ENCODE measurements at places on chromosomes 2 and 18.
A peak's percentile ranks its signal among the peaks of the same experiment; 100 is the strongest.

DNA sequence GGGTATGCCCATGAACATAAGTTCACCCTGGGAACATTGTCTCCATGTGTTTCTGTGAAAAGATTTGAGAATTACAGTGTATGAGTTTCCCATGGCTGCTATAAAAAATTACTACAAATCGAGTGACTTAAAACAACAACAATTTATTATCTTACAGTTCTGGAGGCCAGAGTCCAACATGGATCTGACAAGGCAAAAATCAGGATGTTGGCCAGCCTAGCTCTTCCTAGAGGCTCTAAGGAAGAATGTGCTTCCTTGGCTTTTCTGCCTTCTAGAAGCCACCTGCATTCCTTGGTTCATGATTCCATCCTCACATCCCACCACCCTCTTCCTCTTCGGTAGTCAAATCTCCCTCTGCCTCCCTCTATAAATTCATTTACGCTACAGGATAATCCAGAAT, 38.6 kb downstream of the FAM124B start:
- no peak for DNase-seq

DNA sequence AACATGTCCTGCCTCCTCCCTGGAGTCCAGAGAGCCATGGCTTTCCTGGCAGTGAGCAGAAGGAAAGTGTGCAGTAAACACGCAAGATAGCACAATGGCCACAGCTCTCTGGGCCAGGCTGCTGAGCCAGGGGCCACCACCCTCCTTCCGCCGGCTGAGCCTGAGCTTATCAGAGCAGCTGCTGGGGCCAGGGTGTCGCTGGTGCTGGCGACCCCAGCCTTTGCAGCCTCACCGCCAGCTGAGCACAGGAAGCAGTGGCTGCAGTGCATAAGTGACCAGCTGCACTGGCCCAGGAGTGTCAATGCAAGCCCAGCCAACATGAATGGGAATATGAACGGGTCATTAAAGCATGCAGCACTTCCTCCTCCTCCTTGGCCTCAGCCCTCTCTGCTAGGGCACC, 172.0 kb downstream of the ZFP36L2 start:
- no peak for DNase-seq

GRCh38 chr2:39218391-39218790, 25.4 kb downstream of the CDKL4 start:
- DNase-seq = no peak

DNA sequence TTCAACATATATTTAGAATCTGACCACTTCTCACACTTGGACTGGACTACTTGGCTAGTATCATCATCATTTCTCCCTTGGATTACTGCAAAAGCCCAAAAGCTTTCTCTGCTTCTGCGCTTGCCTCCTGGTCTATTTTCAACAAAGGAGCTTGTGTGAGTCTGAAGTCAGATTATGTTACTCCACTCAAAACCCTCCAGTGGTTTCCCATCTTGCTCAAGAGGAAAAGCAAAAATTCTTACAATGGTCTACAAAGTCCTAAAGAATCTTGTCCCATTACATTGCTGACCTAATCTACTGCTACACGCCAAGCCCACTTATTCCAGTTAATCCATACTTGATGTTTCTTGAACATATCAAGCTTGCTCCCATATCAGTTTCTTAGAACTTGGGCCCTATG, 9.6 kb downstream of the PREPL start:
- DNase-seq = peak; percentile 68

DNA sequence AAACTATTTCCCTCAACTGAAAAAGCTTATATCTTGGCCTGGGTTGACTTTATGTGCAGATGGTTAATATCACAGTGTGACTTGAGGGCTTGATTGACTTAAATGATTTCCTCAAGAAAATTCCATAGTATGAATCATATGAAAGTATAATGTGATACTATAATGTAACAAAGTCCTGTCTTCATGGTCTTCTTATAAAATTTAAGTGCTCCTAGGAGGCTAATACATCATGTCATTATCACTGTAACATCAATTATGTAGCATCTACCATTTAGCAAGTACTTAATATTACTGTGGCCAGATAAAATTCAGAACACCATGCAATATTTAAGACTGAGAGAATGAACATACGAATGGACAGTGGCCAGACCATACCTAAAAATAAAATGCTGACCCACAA, 276.1 kb downstream of the RIT2 start:
- no peak for DNase-seq

GRCh38 chr2:197453914-197454398, 604 bp downstream of the COQ10B start:
- DNase-seq = no peak

- no peak for DNase-seq
Observed at GRCh38 chr2:214503568-214503967, 92.7 kb downstream of the VWC2L start.

DNA sequence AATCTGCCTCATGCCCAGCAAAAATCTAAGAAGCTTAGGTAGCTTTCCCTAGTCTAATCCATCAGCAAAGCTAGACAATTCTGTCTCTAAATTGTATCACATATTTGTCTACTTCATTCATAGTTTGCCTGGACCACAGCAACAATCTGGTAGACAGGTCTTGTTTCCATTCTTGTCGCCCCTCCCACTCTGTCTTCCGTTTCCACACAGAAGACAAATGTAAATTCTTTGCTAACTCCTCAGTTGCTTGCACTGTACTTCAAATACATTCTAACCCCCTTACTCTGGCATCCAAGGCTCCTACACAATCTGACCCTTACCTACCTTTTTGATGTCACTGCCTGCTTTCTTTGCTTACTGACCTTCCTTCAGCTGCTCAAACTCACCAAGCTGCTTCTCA, 40.1 kb downstream of the THUMPD2 start:
- DNase-seq = no peak

DNA sequence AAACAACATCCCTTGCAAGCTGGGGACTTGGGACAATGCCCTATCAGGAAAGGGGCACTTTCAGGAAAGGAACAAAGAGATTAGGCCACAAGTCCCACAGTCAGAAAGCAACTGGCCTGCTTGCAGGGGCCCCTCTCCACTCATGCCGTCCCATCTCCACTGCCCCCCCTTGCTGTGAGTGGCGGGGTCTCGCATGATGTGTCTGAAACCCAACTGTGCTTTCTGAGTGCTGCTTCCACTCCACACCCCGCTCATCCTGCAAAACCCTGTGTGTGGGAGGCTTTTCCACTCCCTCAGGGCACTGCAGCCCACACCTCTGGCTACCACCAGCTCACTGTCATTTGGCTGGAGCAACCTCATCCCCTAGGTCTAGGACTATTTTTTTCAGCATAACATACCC, 7.9 kb downstream of the HS6ST1 start:
- DNase-seq = no peak

DNA sequence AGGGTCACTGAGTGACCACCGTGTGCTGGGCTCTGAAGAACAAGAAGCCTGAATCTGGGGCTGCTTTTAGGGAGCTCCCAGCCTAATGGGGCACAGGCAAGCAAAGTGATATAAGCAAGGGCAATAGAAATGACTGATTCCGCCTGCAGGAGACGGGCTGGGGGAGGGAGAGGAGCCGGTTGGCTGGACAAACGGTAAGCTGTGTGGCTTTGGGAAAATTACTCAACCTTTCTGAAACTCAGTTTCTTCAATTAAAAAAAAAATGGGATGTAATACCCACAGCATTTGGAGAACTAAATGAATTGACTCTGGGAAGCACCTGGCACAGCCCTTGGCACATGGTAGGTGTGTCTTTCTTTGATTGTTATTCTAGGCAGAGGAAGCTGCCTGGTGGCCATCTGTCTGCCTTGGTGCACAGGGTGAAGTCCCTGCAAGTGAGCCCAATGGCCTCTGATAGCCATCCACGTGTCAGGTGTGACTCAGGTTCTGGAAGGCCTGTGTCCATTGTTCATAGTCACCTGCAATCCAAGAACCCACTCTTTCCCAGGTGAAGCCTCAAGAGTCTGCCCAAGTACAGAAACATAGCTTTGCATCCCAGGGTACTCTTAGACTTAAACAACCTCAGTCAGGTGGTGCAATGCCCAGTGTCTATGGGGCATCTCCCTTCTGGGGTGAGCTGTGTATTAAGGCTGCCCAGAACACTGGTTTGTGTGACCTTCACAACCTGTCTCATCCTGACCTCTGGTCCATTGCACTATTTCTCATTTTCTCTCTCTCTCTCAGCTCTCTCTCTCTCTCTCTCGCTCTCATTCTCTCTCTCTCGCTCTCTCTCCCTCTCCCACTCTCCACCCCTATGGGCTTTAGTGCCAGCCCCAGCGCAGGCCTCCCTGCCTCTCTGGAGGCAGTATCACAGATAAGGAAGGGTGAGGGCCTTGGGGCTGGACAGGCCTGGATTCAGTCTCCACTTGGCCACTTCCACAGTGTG, 30.0 kb upstream of the NTSR2 start:
- no peak for DNase-seq

DNA sequence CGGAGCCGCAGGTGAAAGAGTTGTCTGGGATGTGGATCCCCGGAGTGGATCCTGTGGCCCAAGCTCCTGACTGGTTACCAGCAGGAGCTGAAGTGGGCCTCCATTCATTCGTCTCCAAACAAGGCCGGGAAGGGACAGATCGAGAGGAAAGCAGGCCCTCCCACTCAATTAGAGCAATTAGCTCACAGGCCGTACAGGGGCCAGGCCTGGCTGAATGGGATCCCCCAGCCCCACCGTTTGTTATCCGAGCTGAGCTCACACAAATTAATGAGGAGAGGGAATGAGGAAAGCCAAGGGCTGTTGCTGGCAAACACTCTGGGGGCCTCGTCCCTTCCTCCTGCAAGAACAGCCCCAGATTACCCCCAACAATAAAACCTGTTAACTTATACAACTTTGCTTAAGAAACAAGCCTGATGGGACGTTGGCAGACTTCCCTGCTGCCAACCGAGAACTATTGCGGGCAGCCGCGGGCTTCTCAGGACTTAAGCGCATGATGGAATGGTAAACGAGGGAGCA, 338.0 kb downstream of the BCL11A start:
- no peak for DNase-seq

DNA sequence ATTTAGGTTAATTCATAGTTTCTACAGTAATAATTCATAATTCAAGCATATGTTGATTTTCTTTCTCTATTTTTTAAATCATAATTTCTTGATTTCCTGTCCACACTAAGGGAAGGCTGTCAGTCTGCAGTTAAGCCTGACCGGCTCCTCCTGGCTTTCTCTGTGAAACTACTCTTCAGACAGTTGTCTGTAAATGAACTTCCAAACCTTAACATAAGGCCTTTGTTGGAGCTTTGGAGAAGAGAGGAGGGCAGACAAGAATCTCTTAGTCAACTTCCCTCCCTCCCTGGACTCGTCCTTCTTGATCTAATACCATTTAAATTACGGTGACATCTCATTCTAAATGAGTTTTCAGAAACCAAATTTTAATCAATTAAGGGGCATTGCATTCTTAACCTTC, 404.1 kb upstream of the ST6GAL2 start:
- DNase-seq = no peak

DNA sequence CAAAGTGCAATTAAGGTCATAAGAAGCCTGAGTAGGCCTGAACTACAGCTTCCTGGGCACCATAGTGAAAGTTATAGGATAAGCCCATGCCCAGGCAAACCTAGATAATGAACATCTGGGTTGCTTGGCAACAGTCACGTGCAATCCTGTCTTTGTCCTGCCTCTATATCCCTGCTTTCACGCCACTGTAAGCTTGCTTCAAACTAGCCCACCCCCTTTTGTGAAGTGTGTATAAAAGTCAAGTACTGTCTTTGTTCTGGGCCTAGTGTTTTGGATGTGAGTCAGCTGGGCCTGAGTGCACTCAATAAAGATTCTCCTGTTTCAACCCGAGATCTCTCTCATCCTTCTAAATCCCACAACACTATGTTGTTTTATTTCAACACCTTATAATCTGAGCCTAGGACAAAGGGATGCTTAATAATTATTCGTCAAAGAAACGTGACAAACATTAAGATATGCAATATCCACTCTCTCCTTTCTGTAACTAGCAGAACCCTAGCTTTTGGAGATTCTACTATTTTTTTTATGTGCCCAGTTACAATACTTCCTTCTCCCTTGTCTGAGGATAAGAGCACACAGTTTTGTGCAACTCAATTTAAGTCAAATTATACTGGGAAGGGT, 927.8 kb downstream of the SUCLG1 start:
- DNase-seq = no peak

GRCh38 chr2:121184248-121184862, 100.6 kb downstream of the TFCP2L1 start:
- DNase-seq = no peak

- peak; percentile 47 for DNase-seq
Observed at GRCh38 chr18:28961669-28962228, 784.8 kb upstream of the CDH2 start.

DNA sequence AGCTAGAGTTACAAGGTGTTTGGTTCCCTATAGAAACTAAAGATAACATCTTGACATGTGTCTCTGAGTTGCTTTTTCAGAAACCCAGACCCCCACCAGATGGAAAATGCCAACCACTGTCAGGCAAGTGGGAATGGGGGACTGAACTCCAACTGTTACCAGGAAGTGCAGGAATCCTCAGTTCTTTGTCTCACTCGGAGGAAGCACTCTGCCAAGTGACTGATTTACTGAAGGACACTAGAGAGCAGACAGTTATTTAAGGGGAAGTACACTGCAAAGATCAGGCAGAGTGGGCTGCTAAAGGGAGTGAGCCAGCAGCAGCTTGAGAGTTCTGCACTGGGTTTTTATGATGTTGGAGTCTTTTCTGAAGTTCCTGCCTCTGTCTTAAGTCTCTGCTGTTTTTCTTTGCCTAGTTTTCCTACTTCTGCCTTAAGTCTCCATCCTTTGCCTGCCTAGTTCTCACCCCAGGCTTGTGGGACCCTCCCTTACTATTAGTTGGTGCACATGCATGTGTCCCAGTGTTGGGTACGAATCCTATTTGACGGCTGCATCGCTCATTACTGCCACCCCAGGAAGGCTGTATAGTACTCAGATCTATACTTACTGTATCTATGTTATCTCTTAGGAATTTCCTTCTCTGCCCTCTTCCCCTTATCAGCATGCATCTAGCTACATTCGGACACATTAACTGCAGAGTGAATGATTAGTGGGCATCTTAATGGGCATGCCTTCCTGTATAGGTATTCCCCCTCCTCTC, 97.1 kb downstream of the TEX51 start:
- DNase-seq = no peak

DNA sequence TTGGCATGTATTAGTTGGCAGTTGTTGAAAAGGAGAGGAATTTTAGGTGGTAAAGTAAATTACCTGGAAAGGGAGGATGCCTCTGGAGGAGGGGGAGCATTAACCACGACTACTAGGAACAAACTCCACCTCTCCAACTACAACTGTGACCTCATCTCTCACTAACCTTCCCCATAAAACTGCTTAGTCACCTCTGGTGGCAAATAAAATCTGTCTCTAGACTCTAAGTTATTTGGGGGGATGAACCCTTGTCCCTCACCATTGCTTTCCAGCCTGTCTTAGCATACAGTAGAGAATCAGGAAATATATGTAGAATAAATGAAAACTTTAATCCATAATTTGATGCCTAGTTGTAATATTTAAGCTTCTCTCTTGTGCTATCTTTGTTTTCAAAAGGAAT, 27.6 kb upstream of the MYO1B start:
- DNase-seq = peak; percentile 40

DNA sequence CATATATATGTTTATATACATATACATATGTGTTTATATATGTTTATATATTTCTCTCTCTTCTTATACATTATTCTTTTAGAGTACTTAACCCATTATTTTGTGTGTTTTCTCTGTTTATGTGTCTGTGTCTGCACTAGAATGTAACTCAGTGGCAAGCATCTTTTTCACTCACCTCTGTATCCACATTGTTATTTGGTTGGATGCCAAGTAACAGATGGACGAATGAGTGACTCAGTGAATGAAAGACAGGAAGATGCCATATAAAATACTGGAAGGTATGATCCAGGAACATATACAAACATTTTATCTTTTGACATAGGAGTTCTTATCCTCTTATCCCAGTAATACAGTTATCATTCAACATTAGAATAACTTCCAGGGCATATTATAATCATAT, 684.8 kb downstream of the RNF144A start:
- no peak for DNase-seq

- DNase-seq = no peak
Observed at GRCh38 chr2:216233281-216233995, 124.3 kb downstream of the XRCC5 start.

Data from adipocyte (in vitro differentiated cells).